GM04503 (cell line): ENCODE measurements at places on chromosomes 2 and 18.

- no peak for DNase-seq
These were observed 814 bp downstream of the FKBP7 start for GRCh38 chr2:178477443-178478129.

- DNase-seq = no peak
These were observed 69.9 kb downstream of the PMS1 start for GRCh38 chr2:189854187-189854586.

- DNase-seq = no peak
These were observed 828.4 kb upstream of the SALL3 start for GRCh38 chr18:78151234-78151633.

GRCh38 chr2:144325086-144325485, 194.8 kb downstream of the ZEB2 start:
- no peak for DNase-seq

DNA sequence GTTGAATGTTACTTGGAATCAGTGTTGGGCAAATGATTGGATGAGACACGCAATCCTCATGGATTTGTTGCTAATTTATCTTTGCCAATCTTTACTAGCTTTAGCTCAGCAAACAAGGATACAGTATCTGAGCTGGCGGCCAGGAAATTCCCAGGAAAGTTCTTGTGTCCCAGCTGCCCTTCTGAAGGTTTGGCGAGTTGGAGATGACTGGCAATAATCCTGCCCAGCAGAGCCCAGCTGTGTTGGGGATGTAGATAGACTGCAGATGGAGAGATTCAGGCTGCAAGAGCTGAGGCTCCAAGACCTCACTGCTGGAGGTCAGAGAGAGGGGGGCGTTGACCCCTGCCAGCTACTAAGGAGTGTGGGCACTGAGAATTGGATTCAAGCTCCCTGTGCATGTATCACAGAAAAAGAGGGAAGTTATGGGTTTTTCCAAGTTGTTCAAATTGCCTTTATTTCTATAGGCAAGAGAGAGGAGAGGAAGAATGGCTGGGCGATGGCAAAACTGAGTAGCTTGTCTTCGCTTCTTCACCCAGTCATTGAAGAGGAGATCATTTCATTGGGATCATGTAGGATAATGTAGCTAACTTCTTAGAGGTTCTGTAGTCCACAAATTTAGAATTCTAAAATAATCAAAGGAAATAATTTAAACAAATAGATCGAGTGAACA, 506.8 kb upstream of the LRATD1 start:
- no peak for DNase-seq

GRCh38 chr2:163753726-163754125, 17.9 kb upstream of the FIGN start:
- DNase-seq = no peak

GRCh38 chr2:158486150-158486969, 29.6 kb downstream of the PKP4 start:
- DNase-seq = no peak

GRCh38 chr2:236584521-236585384, 15.1 kb downstream of the ACKR3 start:
- DNase-seq = no peak

DNA sequence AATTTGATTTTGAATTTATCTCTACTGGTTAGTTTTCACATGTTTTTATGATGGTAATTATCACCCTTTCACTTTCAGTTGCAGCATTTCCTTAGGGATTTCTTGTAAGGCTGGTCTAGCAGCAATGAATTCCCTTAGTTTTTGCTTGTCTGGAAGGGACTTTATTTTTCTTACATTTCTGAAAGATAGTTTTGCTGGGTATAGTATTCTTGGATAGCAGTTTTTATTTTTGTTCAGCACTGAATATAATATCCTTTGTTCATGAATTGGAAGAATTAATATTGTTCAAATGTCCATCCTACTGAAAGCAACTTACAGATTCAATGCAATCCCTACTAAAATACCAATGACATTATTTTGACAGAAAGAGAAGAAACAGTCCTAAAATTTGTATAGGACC, 30.2 kb downstream of the IL1RL2 start:
- DNase-seq = no peak

GRCh38 chr2:29398384-29399237, 283.4 kb downstream of the CLIP4 start:
- DNase-seq = no peak

DNA sequence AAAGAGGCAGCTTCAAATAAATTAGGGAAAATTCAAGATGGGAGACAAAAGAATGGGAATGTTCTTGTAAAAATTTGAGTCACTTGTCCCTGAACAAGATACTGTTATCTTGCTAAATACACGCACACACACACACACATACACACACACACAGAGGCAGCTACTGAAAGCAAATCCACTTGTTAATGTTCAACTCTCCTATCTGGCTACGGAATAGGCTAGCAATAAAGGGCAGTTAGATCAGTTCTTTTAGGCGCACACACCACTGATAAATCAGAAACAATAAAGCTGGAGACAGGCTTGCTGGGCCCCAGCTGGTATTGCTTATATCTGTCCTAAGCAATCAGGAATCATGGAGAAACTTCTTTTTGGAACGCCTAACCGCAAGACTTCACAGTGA, 461.6 kb downstream of the BCL11A start:
- DNase-seq = no peak

- peak; percentile 11 for DNase-seq
These were observed 1267.1 kb downstream of the LRP1B start for GRCh38 chr2:140863713-140864112.

DNA sequence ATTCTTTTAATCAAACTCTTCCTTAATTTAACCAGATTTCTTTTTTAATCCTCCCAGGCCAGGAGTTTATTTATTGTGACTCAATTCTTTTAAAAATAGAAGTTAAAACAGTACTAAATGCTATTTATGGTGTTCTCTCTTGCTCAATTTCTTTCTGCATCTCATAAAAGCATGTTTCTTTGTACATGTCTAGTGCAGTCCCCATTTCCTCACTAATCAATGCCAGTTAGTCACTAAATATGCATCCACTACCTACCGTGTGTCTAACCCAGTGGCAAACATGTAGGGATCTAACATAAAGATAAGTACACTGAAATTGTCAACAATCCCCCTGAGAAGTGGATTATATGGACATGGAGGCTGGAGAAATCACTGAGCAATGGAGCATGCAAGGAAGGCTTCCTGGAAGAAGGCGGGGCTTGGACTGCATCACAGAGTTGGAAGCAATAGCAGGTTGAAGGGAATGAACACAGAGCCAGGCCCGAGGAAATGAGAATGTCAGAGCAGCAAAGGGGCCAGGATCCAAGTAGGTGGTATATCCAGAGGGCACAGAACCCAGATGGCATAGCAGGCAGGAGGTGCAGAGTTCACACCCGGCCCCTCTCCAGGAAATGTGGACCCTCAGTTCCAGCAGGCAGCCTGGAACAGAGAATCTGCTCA, 105.3 kb upstream of the FOSL2 start:
- DNase-seq = no peak

GRCh38 chr18:34991152-34991551, 50.1 kb upstream of the MAPRE2 start:
- no peak for DNase-seq

GRCh38 chr2:38416296-38417036, 39.4 kb upstream of the ATL2 start:
- no peak for DNase-seq

DNA sequence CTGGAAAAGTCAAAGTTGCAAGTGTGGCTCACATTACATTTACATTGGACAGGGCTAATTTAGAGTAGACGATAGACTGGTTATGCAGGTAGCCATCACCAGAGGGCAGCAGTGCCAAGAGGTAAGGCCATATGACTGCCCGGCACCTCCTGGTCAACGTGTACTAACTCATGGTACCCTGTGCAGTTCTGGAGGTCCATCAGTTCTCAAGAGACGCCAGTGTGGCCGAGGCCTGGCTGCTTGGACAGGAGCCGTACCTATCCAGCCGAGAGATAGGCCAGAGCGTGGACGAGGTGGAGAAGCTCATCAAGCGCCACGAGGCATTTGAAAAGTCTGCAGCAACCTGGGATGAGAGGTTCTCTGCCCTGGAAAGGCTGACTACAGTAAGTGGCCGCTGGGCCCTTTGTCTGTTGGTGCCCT, 65.8 kb upstream of the EML6 start:
- no peak for DNase-seq

GRCh38 chr2:235087832-235088495, 136.1 kb downstream of the SH3BP4 start:
- no peak for DNase-seq

GRCh38 chr2:172635548-172635947, 79.7 kb downstream of the PDK1 start:
- no peak for DNase-seq

GRCh38 chr18:3117493-3118192, 102.1 kb downstream of the MYOM1 start:
- DNase-seq = no peak

DNA sequence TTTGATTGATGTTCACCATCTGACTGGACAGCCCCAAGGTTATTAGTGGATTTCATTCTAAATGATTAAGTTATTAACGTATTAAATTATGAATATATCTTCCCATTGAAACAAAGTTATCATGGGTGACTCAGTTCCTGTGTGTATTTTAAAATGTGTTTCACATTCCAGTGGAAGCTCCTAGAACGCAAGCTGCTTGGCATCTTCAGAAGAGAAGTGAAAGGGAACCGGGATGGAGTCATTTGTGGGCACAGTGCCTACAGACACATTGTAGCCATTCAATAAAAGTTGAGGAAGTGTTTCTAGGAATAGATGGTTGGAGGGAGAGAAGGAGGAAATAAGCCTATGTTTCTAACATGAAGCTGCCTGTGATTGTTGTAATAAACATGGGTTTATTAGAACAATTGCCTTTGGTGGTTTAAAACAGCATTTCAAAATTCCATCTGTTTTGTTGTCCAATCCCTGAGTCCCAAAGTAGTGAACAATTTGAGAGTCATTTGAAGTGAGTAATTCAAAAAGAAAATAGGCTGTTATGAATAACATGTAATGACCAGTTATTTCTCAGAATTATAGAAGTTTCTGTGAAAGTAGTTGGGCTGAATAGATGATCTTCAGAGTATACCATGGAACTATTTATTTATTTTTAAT, 143.5 kb downstream of the PKP4 start:
- DNase-seq = peak; percentile 81

DNA sequence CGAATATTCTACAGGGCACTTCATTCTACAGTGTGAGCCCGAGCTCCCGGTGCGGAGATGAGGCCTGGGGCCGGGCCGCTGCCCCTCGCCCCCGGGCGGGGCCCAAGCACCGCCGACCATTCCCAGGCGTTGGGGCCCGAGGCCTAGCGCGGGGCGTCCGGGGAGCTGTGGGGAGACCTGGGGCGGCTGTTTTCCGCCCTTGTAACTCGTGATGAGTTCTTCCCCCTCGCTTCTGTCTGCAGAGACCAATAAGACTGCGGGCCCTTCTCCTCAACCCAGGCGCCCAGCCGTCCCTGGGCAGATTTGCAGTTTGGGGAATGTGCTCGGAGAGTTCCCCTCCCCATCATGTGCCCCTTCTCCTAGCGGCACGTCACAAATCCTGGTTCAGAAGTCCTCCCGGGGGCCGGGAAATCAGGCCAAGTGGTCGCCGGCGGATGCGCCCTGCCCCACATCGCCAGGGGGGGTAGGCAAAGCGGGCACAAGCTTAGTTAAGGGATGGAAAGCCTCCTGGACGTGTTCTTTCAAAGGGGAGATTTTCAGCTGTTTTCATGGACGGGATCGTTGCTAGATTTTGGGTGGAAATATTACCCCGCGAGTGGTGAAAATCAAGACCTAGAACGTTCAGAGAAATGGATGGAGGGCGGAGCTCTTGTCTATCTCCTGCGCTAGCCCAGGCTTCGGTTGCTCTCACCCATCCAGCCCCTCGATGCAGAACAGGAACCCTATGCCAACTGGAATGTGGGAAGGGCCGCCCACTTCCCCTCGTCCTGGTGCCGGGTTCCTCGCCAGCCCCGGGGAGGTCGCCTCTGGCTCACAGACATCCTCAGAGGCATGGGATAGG, 18.8 kb upstream of the HAAO start:
- no peak for DNase-seq

DNA sequence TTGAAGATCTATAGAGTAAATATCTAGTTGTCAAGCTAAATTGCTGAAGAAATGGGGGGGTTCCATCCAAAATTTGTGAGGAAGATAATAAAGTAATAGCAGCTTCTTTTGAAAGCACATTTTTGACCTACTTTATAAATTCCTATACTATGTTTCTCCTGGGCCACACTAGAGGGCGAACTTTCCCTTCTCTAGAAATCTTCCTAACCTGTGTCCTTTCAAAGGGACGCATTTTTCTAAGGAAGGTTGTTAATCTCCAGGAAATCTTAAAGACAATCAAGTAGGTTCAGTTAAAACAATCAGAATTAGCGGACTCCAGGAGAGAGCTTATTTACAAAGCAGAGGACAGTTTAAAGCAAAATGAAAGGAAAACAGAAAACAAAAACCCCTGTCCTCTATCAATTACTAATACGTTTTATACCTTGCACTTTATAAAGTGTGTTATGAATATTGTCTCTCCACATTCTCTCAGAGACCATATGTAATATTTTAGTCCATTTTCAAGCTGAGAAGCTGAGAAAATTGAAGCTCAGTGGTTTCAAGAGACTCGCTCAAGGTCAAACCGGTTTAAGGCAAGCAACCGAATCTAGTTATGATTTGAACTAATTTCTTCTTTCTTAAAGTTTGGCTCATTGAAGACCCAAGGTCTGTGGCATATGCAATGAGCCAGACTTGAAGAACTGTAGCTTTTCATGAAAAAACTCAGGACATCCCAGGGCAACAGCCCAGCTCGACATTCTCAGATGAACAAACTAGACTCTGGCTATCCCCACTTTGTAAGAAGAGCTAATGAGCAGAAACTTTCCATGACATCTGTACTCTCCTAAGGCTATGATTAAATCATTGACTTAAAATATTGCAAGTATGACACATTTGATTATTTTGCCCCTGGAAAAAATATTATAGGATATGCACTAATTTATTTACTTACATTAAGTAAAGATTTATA, 273.6 kb downstream of the PAX3 start:
- DNase-seq = no peak

- peak; percentile 86 for DNase-seq
These were observed 27.3 kb upstream of the EVA1A start for GRCh38 chr2:75587954-75588587.

- no peak for DNase-seq
These were observed 72.0 kb downstream of the RIF1 start for GRCh38 chr2:151481744-151482143.

GRCh38 chr2:95031076-95031725, 5.7 kb downstream of the MAL start:
- DNase-seq = no peak

- peak; percentile 39 for DNase-seq
These were observed 199.1 kb downstream of the TRIB2 start for GRCh38 chr2:12915787-12916186.
